ENCODE measurements at places on chromosomes 1 and 21.

GRCh38 chr1:2156866-2157265, 37.7 kb downstream of the FAAP20 start:
- DNase-seq: no peak

DNA sequence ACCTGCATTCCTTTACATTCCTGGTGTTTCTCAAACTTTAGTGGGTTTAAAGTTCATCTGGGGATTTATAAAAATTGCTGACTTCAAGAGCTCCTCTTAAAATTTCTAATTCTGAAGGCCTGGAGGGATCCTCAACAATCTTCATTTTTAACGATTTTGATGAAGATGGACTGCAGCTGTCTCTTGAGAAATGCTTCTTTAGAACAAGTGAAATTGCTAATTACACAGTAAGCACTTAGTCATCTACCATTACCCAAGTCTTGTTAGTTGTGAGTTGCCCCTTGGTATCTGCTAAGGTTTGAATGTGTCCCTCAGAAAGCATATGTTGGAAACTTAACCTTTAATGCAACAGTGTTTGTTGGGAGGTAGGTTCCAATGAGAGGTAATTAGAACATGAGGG, 163.7 kb downstream of the LTN1 start:
- DNase-seq: no peak

- DNase-seq: no peak
Measured at GRCh38 chr21:45993210-45994085, 11.9 kb downstream of the COL6A1 start.

DNA sequence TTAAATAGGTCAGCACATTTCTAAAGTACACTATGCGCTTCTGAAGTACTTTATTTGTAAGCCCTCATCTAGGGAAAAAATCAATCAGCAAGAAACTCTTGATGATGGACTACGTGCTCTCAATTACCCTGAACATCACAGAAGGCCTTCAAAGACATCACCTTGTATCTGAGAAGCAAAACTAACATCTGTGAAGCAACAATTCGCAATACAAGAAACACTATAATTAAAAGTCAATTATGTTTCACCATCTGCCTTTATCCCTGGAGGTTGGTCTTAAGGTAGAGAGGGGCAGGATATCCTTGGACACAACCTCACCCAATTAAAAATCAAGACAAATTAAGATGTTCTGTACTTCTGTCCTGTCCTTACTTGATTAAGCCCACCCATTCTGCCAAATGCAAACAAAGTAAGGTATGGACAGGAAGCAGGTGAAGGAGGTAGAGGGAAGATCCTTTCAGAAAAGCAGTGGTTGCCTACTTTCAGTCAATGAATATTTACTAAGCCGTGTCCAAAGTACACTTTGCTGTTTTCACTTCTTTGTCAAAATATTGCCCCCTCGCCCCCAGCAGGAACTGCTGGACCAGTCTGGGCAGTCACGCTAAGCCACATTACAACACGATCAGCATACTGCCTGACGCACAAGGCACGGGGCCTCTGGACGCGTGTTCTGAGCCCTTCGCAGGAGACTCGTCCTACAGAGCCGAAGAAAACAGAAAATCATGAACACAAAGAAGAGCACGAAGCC, 887 bp downstream of the SLC19A2 start:
- peak; percentile 66 for DNase-seq

DNA sequence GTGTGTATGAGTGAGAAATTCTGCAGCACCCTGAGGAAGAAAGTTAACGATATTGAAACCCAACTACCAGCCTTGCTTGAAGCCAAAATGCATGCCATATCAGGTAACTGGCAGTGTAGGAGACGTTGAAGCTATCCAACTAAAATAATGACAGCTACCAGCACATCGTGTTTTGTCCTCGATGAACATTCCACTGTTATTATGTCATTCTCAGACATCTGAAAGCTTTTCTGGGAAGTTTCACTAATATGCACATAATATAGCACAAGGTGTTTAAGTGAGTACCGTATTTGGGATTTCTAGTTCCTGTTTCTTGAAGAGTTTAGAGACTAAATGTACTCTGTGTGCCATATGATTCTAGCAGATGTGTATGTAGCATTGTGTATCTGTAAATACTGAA, 173.5 kb downstream of the DISC1 start:
- DNase-seq: peak; percentile 85

GRCh38 chr21:45982092-45982757, 655 bp downstream of the COL6A1 start:
- no peak for DNase-seq

Measured in MCF 10A (cell line).